ENCODE measurements at places on chromosomes 3 and 15.

DNA sequence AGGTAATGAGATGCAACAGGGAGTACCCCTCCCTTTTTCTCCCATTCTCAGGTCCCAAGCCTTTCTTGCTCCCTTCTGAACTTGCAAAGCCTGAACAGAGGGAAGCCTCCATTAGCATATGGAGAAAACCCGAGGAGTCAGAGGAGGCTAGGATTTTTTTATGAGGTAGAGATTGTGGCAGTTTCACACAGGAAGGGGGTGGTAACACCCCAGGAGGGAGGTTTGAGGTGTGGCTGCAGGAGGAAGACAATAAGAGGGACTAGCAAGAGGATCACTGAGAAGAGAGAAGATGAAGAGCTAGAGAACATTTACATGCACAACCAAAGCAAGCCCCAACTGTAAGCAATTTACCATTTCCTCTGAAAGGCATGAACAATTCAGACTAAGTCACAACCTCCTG, 322.7 kb downstream of the SV2B start:
- no peak for DNase-seq

- DNase-seq: peak; percentile 1
These were observed 5.2 kb upstream of the C3orf85 start for GRCh38 chr3:109131276-109131675.

DNA sequence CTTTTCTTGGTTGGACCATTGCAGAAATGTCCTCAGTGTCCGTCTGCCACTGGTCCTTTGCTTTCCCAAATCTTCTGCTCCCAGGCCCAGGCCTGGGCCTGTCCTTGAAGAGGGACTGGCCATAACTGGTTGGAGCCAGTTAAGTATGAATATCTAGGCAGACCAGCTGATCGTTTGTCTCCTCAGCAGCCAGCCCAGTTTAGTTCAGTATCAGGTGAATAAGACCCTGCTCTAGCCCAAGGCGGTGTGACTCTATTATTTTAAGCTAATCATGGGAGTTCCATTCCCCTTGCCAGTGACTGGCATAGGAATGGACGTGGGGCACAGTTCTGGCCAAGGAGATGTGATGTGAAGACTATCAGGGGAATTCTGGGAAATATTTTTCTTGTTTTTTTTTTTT, 73.9 kb upstream of the RASGRF1 start:
- DNase-seq: no peak

- no peak for DNase-seq
These were observed 7.3 kb upstream of the FURIN start for GRCh38 chr15:90860942-90861675.

DNA sequence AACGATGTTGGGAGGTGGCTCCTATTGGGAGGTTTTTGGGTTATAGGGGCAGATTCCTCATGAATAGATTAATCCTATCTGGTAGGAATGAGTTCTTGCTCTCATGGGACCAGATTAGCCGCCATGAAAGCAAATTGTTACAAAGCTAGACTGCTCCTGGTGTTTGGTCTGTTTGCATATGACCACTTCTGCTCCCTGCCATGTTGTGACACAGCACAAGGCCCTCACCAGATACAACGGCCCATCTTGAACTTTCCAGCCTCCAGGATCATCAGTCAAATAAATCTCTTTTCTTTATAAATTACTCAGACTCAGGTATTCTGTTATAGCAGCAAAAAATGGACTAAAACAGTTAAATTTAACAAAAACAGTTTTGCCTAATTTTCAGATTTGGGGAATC, 34.4 kb downstream of the TRIM42 start:
- DNase-seq: no peak
